ENCODE measurements at places on chromosomes 6 and 20. TPM values are rescaled to one million over a fixed set of nuclear protein-coding genes. Genes with fewer than 3 reads are reported as not detected.

DNA sequence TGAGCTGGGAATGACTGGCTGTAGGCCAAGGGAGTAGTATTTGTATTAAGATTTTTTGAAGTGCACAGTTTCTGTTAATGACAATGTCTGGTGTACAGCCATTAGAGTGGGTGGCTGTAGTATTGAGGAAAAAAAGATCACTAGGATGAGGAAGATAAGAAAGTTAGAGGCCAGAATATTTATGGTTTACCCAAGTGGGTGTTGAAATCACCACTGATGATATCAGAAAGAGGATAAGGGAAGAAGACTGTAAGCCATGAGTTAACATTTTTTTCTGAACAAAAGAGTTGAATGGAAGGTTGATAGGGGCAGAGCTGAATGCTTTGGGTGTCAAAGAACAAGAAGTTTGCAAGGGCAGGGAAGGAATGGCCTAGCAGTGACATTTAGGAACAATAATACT lies 104.7 kb downstream of the PRDM13 start:
- H3K4me1 ChIP-seq, result no peaks in the 10 kb centered on the region
- H3K27me3 ChIP-seq, result no peaks in the 10 kb centered on the region
- no peak for DNase-seq
- no peak overlapping the region for H3K4me3 ChIP-seq
- H3K27ac ChIP-seq, result no peak overlapping the region

Gene CCNC
- 42.0 TPM for total RNA-seq

- no peak for DNase-seq
- H3K4me3 ChIP-seq, result no peak overlapping the region
- no peaks in the 10 kb centered on the region for H3K36me3 ChIP-seq
- no peaks in the 10 kb centered on the region for H3K27me3 ChIP-seq
These were observed 59.9 kb downstream of the HECA start for GRCh38 chr6:139194740-139195139.

DNA sequence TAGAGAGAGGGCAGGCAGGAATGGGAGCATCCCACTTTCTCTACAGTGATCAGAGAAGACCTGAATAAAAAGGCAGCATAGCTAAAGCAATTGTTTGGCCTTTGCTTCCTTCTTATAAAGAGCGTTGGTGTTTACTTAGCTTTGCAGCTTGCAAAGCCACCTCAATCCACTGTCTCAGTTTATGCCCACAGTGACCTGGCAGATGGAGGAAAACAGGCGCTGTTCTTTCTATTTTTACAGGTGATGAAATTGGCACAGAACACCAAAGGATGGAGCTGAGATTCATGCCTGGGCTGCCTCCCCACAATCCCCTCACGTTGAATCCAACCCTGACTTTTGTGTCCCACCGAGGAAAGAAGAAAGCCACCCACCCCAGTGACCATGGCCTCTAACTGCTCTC lies 130.5 kb downstream of the TTLL2 start:
- H3K27me3 ChIP-seq, result no peaks in the 10 kb centered on the region
- H3K27ac ChIP-seq, result no peak overlapping the region
- no peaks in the 10 kb centered on the region for H3K36me3 ChIP-seq
- H3K4me1 ChIP-seq, result no peaks in the 10 kb centered on the region

Measured in T-cell (primary cell).